AG20443 (cell line): ENCODE measurements at places on chromosomes 12 and 14.

- no peak for DNase-seq
Measured at GRCh38 chr14:31243860-31244259, 36.3 kb upstream of the HECTD1 start.

GRCh38 chr14:30223966-30224365 lies 296.3 kb upstream of the PRKD1 start:
- DNase-seq = no peak

DNA sequence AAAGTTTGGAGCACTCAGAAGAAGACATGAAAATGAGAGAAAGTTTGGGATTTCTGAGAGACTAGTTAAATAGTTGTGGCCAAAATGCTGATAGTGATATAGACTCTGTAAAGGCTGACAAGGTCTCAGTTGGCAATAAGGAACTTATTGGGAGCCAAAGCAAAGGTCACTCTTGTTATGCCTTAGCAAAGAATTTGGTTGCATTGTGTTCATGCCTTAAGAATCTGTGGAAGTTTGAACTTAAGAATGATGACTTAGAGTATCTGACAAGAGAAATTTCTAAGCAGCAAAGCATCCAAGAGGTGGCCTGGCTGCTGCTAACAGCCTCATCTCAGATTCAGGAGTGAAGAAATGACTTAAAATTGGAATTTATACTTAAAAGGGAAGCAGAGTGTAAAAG lies 113.8 kb downstream of the PIK3C2G start:
- DNase-seq = no peak

DNA sequence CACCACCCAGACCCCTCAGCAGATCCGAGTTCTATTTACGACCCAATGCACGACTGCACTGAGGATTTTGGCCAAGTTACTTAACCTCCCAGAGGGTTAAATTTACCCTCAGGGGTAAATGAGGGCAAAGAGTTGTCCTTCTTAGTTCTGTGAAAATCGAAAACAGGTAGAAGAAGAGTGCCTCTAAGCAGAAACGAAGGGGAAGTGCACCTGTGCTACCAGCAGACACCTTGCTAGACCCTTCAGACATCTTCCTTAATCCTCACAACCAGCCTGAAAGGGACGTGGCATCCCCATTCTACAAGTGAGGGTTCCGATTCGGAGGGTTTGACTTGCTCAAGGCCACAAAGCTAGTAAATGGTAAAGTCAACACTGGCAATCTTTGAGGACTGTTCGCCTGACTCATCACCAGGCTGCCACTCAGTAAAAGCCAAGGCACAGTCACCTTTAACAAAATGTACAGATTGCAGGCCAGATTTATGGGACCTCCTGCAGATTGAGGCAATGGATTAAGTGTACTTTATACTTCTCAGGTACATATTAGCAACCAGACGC lies 1.6 kb downstream of the GSG1 start:
- no peak for DNase-seq

DNA sequence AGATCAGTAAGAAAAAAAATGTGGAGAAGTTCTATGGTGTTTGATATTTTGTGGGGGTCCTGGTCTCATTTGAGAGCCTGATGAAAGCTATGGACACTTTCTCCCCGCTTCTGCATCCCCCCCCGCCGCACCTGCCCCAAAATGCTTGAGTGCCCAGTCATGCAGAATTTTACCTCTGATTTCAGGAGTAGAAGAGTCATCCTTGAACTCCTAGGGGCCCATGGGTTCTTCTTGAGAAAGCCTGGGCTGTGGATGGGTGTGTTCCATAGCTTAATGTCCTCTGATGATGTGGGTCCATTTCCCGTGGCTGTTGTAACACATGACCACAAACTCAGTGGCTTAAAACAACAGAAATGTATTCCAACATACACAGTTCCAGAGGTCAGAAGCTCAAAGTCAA lies 248.8 kb upstream of the PWP1 start:
- no peak for DNase-seq
